ENCODE measurements at places on chromosomes 11 and 22.

DNA sequence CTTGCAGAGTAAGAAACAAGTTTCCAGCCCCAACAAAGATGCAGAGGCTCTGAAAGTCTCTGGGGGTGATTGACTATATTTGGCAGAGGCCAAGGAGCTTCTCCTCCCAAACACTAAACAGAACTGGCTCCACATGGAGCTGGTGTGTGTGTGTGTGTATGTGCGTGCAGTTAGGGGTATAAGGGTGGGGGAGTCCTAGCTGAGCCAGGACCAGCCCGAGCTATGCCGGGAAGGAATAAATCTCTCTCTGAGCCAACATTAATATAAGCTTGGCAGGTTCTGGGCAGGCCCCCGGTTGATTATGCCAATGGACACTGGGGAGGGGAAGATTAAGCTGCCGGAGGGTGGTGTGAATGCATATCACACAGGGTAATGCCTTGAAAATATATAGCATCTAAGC lies 324.2 kb downstream of the MIAT start:
- no peak for DNase-seq

GRCh38 chr22:37010174-37010573 lies 9.1 kb downstream of the TST start:
- no peak for DNase-seq

- DNase-seq, result no peak
Observed at GRCh38 chr11:76724171-76724768, 53.7 kb upstream of the LRRC32 start.

DNA sequence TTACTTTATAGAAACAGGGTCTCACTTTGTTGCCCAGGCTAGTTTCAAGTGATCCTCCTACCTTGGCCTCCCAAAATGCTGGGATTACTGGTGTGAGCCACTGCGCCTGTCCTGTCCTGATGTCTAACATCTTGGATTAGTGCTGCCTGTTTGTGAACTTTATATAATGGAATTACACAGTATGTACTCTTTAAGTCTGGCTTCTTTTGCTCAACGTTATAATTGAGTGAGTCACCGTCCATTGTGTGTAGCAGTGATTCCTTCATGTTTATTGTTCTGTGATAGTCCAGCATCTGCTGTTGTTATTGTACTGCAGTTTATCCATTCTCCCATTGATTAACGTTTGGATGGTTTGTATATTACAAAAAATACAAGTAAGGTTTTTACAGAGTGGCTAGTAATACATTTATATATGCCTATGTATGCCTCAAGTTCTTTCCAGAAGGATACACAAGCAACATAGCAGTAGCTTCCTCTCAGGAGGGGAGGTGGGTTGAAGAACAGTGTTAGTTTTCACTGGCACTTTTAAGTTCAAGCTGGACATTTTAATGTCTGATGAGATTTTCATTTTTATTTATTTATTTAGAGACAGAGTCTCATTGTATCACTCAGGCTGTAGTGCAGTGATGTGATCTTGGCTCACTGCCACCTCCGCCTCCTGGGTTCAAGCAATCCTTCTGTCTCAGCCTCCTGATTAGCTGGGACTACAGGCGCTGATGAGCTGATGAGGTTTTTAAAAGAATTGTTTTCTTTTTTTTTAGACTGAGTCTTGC lies 25.2 kb upstream of the MICALL1 start:
- DNase-seq, result no peak

GRCh38 chr11:9601876-9602199 lies 28.4 kb downstream of the WEE1 start:
- no peak for DNase-seq

DNA sequence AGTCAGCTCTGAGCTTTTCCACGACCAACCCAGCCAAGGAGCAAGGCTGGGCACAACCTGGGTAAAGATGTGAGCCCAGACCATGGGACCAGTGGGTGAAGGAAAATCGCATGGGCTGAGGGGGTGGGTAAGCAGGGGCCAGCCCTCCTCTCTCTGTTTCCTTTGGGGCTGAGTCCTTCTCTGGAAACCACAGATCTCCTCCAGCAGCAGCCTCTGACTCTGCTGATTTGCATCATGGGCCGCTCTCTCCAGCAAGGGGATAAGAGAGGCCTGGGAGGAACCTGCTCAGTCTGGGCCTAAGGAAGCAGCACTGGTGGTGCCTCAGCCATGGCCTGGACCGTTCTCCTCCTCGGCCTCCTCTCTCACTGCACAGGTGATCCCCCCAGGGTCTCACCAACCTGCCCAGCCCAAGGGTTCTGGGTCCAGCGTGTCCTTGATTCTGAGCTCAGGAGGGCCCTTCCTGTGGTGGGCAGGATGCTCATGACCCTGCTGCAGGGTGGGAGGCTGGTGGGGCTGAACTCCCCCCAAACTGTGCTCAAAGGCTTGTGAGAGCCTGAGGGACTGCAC lies 67.8 kb downstream of the GGTLC2 start:
- no peak for DNase-seq

DNA sequence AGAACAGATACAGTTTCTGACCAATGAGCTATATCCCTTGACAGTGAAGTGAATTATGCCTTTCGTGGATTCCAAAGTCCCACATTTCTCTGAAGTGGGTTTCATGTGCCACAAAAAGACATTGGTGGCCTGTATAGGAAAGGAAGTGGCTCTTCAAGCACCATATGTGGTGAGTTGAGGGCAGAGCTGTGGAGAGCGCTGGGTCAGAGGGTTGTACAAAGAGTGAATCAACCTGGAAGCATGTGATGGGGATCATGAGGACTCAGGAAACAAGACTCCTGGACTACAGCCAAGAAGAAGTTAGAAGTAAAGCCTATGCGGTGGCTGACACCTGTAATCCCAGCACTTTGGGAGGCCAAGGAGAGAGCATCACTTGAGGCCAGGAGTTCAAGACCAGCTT lies 579 bp upstream of the SLC5A4 start:
- DNase-seq, result no peak

- no peak for DNase-seq
Observed at GRCh38 chr11:70319396-70320076, 49.0 kb downstream of the PPFIA1 start.

DNA sequence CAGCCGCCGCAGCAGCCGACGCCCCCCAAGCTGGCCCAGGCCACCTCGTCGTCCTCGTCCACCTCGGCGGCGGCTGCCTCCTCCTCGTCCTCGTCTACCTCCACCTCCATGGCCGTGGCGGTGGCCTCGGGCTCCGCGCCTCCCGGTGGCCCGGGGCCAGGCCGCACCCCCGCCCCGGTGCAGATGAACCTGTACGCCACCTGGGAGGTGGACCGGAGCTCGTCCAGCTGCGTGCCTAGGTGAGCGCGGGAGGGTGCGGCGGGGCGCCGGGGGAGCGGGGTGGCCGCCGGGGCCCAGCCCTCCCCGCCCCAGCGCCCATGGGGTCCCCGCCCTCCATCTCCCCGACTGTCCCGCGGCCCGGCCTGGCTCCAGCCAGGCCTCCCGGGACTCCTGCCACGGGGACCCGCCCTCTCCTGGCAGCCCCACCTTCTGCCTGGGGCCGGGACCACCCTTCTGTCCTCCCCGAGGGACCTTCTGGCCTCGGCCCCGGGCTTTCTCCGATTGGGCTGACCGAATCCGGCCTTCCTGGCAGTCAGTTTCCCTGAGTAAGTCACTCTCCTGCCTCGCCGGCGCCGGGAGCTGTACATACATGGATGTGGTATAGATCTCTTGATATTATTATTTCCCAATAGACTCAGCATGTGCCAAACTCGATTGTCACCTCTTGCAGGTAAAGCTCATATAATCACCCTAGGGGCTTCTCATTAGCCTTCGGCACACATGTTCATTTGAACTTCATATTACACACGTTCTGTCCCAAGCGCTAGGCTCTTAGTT lies 720 bp downstream of the PACS1 start:
- no peak for DNase-seq

- DNase-seq, result no peak
Observed at GRCh38 chr11:110878513-110878912, 166.3 kb upstream of the ARHGAP20 start.

GRCh38 chr22:44682556-44683168 lies 19.3 kb upstream of the PRR5 start:
- DNase-seq, result no peak

GRCh38 chr11:64059339-64060140 lies 23.8 kb downstream of the FLRT1 start:
- no peak for DNase-seq

DNA sequence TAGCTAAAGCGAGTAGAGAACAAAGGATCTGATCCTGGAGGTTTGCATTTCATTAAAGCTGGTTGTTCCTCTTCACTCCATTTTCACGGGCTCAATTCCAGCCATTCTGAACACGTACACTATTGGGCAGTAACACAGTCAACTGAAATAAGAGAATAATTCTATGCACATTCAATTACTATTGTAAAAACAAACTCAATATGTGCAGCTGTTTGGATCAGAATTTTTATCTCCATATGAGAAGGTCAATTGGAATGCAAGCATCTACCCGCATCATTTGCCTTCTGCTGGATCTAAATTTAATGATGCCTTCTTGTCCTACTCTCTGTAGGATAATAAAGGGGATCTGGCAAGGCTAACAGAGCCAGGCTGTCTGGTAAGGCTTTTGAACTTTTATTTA lies 562.8 kb upstream of the CCDC179 start:
- DNase-seq, result no peak

GRCh38 chr11:35420371-35420770 lies 1.0 kb upstream of the SLC1A2 start:
- no peak for DNase-seq

- DNase-seq, result no peak
Observed at GRCh38 chr11:116618461-116618860, 154.3 kb downstream of the BUD13 start.

DNA sequence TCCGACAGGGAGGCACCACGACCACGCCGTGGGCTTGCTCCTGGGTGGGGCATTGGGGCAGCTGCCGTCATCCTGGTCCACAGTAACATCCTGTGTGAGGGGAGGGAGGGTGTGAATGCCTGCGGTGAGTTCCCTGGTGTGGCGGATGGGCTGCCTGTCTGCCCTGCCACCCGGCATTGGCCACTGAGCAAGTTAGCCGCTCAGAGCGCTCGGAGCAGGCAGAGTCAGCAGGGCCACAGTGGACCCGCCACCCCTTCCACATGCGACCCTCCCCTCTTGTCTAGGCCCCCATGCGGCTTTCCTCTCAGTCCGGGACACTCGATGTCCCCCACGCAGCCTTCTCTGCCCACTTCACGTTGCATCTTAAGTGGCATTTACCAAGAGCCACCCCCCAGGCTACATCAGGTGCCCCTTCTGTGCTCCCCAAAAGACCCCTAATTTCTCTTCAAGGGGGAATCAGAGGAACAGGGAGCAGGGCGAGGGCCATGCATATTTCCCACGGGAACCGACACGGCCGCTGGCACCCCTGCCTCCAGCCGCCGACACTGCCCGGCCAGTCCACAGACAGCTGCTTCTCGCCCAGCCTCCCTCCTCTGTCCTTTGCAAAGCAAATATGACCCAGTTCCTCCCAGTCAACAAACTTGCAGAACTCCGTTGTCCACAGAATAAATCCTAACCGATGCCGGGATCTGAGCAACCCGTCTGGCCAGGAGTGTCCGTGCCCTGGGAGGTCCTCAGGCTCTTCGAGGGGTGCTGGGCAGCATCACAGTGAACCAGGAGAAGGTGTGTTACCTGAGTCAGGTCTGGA lies 1482.1 kb downstream of the TBC1D22A start:
- DNase-seq, result no peak

DNA sequence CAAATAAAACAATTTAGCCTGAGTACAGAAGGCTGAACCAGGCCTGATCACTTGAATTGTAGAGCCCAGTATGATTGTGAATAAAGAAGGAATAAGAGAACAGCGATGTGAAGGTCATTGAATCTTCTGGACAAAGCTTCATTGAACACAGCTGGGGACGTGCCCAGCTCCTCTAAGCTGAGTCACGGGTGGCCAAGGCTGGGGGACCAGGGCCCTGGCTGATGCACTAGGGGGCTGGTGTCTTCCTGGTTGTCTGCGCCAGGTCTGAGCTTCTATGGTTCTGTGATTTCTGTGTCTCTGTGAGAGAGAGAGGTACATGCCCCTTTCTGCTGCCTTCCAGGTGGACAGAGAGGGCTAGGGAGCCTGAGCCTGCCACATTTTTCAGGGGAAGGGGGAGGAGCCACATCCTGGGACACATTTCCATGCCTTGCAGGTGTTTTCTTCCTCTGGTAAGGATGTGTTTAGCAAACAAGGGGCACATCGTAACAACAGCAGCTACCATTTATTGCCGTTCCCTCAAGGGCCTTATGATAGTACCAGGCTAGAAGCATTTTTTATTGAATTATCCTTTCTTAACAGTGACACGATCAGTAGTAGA lies 135.7 kb downstream of the C11orf91 start:
- no peak for DNase-seq

DNA sequence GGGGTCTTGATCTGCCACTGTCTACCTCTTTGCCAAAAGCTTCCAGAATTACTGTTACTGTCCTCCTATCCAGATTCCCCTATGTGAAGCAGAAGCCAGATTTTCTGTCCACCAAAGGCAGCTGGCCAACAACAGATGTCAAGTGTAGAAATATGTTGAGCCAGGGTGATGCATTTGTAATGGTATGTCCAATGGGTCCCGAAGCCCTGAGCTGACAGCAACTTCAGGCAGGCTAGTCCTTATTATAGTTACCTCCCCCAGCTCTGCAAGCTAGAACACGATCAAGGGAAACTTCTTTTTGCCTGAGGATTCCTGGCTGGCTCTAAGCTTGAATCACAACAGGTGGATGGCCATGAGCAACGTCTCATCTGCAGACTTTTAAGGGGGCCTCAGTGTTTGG lies 10.2 kb downstream of the PAMR1 start:
- no peak for DNase-seq

DNA sequence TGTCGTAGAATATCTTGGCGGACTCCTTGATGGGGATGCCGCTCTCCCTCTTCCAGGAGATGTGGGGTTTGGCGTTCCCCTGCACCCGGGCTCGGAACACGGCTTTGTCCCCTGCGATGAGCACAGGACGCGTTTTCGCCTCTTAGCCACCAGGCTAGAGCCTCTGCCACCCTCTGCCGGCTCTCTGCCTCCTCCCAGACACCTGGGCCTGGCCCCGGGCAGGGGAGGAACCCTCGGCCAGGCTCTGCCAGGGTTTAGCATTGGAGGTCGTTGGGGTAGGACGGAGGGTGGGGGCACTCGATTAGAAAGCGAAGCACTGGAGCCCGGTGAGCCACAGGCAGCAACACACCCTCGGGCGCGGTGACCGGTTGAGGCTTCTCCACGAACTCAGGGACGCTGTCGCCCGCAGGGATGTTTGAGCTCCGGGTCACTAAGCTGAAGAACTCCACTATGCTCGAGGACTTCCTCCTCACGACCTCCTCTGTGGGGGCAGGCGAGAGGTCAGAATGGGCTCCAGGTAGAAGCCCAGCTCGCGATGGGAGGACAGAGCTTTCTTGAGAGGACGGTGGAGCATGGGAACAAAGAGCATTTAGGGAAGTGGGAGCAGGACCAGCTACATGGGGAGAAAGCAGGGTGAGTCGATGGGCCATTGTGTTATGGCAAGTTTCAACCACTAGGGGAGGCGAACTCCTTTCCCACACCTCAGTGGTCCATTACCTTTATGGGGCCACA lies 4.3 kb downstream of the IGSF22 start:
- no peak for DNase-seq

GRCh38 chr11:106017093-106017492 lies 4.9 kb downstream of the MSANTD4 start:
- DNase-seq, result no peak

- DNase-seq, result no peak
Observed at GRCh38 chr22:35114131-35114980, 48.4 kb downstream of the ISX start.
